Effector memory CD8-positive, alpha-beta T cell (primary cell): ENCODE measurements at places on chromosomes 16 and 17.

DNA sequence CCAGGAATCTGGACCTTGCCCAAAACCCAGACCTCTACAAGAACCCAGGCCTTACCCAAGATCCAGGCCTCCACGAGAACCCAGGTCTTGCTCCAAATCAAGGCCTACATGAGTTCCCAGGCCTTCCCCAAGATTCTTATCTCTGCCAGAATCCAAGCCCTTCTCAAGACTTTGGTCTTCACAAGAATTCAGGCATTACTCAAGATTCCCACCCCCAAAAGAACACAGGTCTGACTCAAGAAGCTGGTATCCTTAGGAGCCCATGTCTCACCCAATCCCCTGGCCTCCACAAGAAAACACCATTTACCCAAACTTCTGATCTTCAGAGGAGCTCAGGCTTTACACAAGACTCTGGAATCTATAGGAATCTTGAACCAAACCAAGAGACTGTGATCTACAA lies 2.6 kb downstream of the SPEM3 start:
- H3K4me3 ChIP-seq, result no peak overlapping the region
- no peak overlapping the region for H3K27ac ChIP-seq
- H3K4me1 ChIP-seq, result peaks cover 9% of the 10 kb centered on the region
- H3K27me3 ChIP-seq, result no peaks in the 10 kb centered on the region

GRCh38 chr17:27520491-27521185 lies 64.4 kb downstream of the KSR1 start:
- H3K4me3 ChIP-seq, result no peak overlapping the region
- H3K36me3 ChIP-seq, result no peaks in the 10 kb centered on the region
- H3K27ac ChIP-seq, result peak overlapping the region; percentile 47
- no peak for DNase-seq
- H3K27me3 ChIP-seq, result no peaks in the 10 kb centered on the region

DNA sequence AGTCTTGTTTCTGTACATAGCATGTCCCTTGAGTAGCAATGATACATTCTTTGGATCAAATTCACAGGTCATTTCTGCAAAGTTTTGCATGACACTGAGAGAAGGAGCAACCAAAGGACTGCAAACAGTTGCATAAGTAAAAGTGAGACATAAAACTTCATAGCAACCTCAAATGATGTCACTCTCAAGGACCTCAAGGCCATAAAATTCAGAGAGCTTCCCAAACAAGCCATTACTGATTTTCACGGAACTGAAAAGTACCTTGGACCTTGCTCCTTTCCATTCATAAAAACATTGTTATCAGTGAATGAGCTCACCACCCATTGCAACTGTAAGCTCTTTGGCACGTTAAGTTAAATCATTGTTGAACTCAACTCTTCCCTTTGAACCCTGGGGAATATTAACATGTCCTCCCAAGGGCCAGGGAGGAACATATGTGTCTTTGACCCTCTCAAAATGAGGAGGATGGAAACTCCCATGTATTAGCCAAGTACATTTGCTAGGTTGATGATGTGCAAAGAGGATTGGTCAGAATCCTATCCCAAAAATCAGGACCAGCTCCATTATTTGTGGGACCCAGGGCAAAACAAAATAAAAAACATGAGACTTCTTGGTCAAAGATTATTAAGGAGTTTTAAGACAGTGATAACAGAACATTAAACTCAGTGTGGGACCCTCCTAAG lies 275.0 kb upstream of the DYNLRB2 start:
- no peak overlapping the region for H3K4me3 ChIP-seq
- peaks cover 27% of the 10 kb centered on the region for H3K27me3 ChIP-seq
- no peaks in the 10 kb centered on the region for H3K36me3 ChIP-seq
- no peak overlapping the region for H3K27ac ChIP-seq
- no peak for DNase-seq

DNA sequence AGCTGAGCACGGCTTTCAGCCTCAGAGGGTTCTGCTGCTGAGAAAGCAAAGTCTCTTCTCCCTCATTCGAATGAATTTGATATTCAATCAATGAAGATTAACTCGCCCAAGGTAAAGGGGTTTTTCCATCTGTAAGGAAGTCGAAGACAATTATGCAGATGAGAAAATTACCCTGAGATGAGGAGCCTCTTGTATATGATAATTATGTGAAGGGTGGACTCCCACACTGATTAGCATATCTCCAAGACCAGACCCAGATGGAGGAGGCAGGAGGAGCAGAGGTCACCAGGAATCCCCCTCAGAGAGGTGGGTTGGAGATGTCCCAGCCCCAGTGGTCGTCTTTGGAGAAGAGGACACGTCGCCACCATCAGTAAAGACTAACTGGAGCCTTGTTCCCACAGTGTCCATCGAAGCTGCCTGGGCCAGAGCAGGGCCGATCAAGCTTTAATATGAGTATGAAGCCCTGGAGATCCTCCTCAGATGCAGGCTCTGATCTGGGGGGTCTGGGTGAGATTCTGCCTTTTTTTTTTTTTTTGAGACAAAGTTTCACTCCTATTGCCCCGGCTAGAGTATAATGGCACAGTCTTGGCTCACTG lies 61.5 kb upstream of the LHX1 start:
- H3K27ac ChIP-seq, result no peak overlapping the region
- no peaks in the 10 kb centered on the region for H3K36me3 ChIP-seq
- DNase-seq, result no peak
- H3K27me3 ChIP-seq, result peaks cover 13% of the 10 kb centered on the region
- H3K4me3 ChIP-seq, result no peak overlapping the region

GRCh38 chr16:1696863-1697262 lies 9.1 kb upstream of the MAPK8IP3 start:
- no peak for DNase-seq
- H3K27me3 ChIP-seq, result no peaks in the 10 kb centered on the region
- H3K27ac ChIP-seq, result no peak overlapping the region
